ENCODE measurements at places on chromosomes 7 and 10. TPM values are rescaled to one million over a fixed set of nuclear protein-coding genes. Genes with fewer than 3 reads are reported as not detected.

Gene GSAP
- total RNA-seq = 9.8 TPM

Gene STK32C
- total RNA-seq = 7.1 TPM

Gene C10orf105
- not detected for total RNA-seq

DNA sequence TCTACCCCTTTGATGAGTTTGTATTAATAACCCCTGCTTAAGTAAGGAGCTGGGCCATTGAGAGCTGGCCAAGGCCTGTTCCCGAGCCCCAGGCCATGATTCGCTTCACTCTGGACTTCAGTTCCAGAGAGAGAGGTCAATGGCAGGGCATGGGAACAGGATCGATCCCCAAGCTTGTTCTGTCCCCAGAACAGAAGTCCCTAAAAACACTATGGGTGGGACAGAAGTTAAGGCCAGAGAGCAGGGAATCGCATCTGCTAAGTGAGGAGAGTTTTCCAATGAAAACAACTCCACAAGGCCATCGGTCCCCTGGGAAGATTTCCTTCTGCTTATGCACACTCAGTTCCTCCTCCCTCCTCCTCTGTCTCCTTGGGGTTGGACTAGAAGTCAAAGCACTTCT, 159.6 kb downstream of the LSM5 start:
- ATAC-seq = no peak

DNA sequence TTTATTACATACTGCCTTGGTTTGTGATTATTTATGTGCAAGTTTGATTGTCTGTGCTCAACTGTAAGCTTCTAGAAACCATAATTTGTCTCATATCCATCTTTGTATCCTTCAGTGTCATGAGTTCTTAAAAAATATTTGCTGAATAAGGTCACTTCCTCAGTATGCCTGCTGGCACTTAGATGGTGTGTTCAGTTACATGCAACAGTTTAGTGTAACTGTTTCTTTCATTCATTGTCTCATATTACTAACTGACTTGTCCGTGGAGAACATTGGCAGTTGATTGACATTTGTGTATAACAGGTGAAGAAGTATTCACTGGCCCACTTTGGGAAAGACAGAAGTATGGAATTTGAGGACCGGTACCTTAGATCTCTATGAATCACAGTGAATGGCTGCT, 236.9 kb downstream of the PRKG1 start:
- ATAC-seq = no peak

Data from esophagus mucosa (tissue), 1 donor.